CD14-positive monocyte (primary cell): ENCODE measurements at places on chromosomes 3 and 15. TPM values are rescaled to one million over a fixed set of nuclear protein-coding genes. Genes with fewer than 3 reads are reported as not detected.

NOX5 gene
- polyA plus RNA-seq, result not detected

GALK2 gene
- polyA plus RNA-seq, result 8.8 and 14.2 TPM in 2 replicates

SLC22A13 gene
- 0.19 and 0.22 TPM in 2 replicates for polyA plus RNA-seq

SELENOK gene
- polyA plus RNA-seq, result 117 TPM

MOBP gene
- polyA plus RNA-seq, result not detected in 2 replicates

DPPA2 gene
- not detected for polyA plus RNA-seq

HES1 gene
- 0.17 TPM for polyA plus RNA-seq

KLHL40 gene
- polyA plus RNA-seq, result not detected

DNA sequence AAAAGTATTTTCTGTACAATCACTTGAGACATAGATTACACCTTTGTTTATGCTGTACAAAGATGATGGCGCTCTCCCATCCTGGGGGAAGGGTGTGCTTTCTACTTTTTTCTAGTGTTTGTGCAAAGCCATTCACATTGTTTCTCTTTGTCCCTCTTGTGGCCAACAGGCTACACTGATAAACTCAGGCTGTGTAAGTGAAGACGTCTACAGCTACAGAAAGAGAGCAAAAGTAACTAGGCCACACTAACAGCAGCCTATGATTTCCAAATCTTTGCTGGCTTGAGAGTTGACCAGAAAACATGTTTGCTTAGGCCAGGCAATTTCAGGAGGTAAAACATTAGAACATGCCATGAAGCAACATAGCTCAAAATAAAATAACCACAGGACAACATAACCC is 75.1 kb downstream of the FOXB1 start:
- no peak for DNase-seq

- peak; percentile 65 for DNase-seq
Observed at GRCh38 chr3:122754929-122755328, 38.7 kb downstream of the HSPBAP1 start.

GRCh38 chr15:26521691-26522198 is 251.1 kb downstream of the GABRB3 start:
- DNase-seq, result no peak

DNA sequence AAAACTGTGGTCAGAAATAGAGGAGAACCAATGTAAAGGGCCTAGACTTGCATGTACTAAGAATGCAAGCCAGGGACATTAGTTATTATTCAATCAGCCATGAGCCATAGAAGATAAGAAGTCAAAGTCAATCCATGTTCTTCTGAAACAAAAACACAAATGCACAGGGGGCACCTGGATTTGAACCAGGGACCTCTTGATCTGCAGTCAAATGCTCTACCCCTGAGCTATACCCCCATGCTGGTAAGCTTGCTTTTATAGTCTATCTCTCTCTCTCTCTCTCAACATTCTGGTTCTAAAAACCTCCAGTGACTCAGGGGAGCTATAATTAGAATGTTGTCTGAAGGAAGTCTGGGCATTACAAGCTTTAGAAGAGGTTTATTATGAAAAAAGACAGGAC is 85.6 kb upstream of the ACP3 start:
- no peak for DNase-seq

DNA sequence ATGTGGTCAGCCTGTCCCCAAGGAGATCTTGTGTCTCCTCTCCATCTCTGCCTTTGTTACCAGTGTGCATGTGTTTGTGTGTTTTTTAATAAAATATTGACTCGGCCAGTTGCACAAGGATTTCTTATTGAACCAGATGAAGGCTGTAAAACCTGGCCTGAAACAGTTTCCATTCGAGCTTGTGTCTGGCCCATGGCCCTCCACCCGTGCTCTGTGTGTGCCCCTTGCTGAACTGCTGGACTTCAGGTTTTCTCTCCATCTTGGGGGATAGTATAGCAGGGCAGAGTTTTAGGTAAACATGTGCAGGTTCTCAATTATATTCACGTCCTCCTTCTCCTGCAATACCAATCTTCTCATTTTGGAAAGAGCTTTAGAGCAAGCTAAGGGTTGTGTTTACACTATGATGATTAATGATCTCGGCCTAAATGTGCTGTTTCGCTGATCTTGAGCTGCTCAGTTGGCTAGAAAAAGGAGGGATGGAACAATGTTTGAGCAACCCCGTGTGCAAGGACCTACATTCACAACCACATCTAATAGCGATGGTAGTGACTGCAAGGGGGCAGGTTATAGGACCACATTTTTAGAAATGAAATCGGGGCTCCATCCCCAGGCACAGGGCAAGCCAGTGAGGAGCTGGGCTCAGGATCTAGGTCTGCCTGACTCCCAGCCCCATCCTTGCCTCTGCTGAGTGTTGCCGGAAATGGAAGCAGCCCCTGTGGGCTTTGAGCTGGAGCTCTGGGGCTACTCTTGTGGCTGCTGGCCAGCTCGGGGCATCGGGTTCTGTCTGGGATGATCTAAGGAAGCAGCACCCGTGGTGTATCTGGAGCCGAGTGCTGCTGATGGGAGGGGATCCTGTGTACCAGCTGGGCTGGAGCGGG is 47.7 kb downstream of the CMTM6 start:
- no peak for DNase-seq

- no peak for DNase-seq
Observed at GRCh38 chr15:74265046-74265639, 29.0 kb downstream of the CCDC33 start.

DNA sequence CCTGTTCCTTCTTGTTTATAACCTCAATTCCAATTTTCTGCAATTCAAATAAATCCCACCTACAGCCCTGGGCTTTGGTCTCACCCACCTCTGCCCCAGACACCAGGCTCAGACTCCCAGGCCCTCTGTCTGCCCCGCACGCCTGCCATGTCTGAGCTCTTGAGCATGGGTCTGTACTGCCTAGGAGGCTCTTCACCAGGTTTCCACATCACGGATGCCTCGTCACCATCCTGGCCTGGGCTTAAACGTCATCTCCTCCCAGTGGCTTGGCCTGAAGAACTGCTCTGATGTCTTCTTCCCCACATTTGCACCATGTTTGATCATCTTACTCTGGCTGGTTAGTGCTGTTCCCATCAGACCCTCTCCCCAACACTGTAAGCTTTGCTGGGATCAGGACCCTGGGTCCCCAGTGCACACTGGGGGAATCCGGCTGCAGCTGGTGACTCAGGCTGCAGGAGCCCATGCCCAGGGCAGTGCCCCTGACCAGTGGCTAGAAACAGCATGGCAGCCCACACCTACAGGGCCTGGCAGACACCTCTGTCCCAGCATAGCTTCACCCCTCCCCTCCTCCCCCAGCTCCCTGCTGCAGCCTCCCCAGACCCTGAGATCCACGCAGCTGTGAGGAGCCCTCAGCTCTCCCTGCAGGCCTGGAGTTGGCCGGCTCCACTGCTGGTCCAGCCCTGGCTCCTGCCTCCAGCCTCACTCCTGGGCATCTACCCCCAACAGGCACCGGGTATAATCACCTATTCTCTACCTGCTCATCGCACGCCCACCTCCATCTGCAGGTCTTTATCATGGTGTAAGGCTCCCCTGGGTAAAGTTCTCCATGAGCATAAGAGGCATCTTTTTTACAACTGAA is 162.8 kb upstream of the NSMCE3 start:
- no peak for DNase-seq

DNA sequence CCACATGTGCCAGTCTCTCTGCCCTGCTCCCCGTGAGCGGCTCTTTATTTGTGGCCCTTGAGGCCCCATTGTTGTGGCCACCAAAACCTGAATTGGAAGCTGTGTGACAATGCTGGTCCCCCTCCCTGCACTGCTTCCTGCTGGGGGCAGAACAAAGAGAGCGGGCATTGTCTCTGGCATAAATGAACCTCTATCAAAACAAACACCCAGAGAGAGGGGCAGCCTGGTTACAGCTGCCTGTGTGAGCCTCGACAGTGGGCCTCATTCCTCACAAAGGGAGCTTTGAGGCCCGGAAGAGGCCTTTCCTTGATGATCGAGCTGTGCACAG is 152.9 kb downstream of the IGF1R start:
- DNase-seq, result no peak

- no peak for DNase-seq
Observed at GRCh38 chr15:50355980-50356379, 982 bp upstream of the GABPB1 start.

DNA sequence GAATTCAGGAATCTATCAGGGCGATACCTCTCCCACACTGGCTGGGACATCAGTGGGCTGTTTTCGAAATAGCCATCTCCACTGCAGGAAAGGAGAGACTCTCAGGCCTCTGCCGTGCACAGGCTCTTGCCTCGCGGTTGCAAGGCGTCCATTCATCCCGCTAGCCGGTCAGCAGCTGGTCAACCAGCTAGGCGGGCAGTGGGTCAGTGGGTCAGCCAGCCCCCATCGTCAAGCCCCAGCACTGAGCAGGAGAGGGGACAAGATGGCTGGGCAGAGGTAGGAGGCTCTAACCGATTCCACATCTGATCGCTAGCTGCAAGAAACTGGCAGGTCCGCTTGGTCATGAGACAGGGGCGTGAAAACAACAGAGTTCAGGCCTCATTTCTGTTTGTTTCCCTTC is 45.1 kb downstream of the MUC4 start:
- DNase-seq, result no peak

DNA sequence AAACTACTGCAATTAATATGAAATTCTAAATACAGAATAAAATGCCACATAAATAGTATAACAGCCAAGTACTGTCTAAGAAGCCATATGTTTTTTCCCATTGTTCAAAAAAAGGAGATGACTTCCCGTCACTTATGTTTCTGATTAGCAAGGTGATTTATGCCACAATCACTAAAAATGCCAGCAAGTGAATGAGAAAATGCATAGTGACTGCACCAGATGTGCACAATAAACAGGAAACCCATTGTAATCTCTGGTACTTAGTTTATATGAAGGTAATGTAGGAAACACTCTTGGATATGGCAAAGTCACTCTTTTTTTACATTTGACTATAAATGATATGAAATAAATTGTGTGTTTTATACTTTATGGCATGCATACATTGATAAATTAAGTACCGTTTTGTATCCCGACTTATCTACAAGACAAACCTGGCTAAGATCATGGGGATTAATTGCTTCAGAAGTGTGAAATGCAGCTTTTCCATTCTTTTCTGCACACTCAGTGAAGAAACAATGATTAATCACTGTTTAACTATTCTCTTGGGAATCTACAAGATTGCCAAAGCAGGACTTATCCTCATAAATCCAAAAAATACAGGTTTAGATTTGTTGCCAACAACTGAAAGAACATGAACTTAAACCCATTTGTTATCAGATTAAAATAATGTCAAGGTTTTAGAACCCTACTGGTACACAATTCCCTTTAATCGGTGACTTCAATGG is 164.5 kb downstream of the TBC1D5 start:
- no peak for DNase-seq

DNA sequence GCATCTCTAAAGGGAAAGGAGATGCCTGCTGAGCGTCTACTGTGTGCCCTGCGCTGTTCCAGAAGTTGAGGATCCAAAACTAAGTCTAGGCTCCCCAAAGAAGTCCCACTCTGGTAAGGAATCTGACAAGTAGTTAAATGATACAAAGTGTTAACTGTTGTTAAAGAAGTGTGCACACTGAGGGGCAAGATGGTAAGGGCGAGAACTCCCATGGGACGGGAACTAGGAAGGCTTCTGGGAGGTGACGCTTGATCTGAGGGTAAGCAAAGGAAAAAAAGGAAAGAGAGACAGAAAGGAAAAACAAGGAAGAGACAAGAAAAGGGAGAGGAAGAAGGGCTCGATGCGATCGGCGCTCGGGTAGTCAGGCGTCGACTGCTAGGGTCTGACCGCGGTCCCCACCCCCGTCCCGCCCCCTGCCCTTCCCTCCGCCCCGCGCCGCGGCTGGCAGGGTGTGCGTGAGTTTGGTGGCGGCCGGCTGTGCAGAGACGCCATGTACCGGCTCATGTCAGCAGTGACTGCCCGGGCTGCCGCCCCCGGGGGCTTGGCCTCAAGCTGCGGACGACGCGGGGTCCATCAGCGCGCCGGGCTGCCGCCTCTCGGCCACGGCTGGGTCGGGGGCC is at the start of gene LACTB:
TSS of gene LACTB (plus strand) at position 480 of the 620 bp plus-strand sequence. CDS start at position 491, 11 bp downstream.
- peak; percentile 87 for DNase-seq

DNA sequence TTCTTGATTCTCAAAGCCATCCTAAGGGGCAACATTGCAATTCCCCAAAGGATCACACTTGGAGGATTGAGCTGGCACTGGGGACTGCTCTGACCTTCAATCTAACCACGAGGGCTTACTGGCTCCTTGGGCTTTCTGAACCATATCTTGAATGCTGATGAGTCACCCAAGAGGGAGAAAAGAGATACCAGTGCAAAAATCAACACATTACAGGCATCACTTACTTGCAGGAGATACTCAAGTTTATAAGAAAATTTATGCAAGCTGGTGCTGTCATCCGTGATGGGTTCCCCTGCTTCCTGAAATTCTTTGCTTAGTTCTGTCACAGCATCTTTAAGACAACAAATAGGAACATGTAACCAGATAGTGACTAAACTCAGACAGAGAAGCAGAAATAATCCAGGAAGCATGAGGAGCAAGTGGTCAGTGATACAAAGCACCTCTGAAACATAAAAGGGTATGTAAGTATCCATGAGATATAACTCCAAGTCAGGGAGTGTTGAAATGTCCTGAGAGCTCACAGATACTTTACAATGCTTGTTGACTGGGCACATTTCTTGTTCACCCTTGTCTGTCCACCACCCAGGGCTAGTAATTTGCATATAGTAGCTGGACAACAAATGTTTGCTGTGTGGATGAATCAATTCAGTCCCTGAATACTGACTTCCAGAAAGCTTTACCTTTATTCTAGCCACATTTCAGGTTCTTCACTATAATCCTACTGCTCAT is 14.1 kb downstream of the FYCO1 start:
- DNase-seq, result no peak

- DNase-seq, result no peak
Observed at GRCh38 chr15:79213650-79214049, 68.9 kb upstream of the ANKRD34C start.

DNA sequence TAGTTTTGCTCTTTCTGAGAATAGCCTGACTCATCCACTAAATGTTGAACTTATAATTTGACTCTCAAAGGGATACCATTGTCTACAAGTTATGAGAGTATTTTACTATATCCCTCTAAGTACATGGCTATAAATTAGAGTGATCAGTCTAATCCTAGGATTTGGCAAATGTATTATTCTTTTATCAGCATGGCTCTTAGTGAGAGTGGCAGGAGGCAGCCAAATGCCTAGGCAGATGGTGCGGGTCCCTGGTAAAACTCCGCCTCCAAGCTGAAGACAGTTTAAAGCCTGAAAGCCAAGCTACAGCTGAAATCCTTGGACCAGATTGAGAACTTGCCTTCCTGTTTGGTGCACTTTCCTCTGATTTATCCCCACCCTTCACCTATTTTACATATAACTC is 631.8 kb downstream of the SQOR start:
- DNase-seq, result no peak

DNA sequence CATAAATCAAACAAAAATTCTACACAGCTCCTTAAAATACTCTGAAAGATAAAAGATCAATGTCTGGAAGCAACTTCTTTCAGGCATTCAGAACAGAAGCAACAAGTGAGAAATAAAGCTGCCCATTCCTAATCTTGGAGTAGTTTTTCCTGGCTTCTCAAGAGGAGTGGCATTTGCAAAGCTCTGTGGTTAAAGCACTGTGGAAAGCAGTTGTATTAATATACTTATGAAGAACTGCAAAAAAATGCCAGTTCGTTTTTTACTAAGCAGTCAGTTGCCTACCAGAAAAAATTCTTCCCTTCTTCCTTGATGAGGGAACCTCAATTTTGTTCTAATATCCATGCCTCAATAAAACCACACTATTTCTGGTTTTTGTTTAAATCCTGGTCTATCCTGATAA is 197.8 kb downstream of the TNIK start:
- no peak for DNase-seq
